Stimulated activated CD4-positive, alpha-beta T cell treated with anti-CD3 and anti-CD28 coated beads, TNF-alpha, amount 100 ng/mL, for 24 hours (primary cell): ENCODE measurements at places on chromosomes 1 and 21.

DNA sequence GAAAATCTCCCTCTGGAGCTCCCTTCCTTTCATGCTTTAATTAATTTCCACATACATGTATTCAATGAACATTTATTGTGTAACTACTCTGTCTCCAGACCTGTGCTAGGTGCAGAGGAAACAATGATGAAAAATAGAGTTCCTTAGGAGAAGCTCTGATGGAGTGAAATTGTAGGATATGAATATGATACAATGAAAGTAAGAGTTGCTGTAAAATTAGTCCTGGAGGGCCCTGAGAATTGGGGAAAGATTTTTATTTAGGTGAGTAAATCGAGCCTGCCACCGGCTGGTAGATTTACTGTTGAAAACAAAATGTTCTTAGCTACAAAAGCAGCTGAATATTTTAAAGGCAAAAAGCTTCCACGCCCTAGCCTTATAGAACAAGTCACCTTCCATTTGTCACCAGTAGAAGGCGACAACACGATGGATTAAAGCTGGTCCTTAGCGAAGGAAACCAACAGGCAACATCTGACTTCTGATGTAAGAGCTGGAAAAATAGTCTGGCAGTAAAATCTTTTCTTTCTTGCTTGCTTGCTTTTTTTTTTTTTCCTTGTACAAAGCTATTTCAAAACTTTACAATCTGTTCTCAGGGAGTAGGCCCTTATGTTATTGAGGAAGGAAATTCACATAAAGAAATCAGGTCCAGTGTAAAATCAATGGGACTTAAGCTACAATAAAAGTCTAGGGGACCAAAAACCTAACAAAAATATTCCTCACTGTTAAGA lies 82.0 kb upstream of the ROR1 start:
- no peak for DNase-seq

DNA sequence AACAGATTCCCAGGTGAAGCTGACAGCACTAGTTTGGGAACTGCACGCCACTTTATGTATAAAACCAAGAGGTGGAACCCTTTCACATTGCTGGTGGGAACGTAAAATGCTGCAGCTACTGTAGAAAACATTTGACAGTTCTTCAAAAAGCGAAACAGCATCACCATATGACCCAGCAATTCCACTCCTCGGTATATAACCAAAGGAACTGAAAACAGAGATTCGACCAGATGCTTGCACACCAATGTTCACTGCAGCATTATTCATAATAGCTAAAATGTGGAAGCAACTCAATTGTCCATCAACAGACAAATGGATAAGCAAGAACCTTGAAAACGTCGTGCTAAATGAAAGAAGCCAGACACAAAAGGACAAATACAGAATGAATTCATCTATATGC lies 17.5 kb downstream of the RSPH1 start:
- no peak for DNase-seq

DNA sequence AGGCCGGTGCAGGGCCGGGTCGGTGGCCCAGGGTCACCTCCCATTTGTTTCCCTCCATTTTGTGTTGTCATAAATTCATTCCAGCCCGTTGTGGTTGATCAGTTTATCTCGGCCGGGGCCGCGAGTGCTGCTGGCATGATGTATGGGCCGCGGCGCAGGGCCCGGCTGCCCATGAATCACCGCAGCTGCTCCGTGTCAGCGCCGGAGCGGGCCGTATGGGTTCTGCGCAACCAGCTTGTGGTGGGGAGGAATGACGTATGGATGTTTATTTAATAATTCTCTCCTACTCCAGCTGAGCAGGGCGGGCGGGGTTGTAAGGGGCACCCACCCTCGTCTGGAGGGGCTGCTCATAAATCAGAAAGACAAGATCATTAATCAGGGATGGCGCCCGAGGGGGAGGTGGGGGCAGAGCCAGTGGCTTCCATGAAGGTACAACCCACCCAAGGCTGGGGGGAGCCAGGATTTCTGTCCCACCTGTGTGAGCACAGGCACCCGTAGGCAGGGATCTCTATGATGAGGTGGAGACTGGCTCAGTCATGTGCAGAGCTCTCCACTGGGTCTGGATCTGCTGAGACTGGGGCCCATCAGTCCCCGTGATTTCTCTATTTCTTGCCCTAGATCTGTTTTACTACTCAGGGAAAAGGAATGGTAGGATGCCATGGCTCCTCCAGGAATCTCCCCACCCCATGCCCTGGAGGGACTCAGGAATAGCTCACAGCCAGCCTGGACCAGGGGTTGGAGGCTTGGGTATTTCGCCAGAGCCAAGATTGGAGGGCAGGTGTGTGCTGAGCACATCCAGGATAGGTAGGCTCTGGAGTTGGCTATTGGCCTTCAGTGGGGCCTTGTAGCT lies 27.8 kb downstream of the TMEM53 start:
- no peak for DNase-seq

DNA sequence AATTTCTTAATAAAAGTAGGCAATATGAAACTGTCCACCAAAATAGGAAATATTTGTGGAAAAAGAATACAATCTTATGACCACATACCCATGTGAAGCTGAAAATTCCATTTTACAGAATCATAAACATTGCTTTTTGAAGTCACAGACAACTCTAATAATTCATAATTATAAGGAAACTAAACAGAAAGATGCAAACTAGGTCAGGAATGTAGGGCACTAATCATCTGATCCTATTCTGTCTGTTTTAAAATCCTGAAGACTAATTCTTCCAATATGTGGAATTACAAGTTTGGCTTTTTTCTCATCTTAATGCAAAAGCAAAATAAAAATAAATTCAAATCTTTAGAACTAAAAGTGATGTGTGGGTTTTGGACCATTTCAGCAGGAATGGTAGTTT lies 528.6 kb downstream of the LTN1 start:
- no peak for DNase-seq

DNA sequence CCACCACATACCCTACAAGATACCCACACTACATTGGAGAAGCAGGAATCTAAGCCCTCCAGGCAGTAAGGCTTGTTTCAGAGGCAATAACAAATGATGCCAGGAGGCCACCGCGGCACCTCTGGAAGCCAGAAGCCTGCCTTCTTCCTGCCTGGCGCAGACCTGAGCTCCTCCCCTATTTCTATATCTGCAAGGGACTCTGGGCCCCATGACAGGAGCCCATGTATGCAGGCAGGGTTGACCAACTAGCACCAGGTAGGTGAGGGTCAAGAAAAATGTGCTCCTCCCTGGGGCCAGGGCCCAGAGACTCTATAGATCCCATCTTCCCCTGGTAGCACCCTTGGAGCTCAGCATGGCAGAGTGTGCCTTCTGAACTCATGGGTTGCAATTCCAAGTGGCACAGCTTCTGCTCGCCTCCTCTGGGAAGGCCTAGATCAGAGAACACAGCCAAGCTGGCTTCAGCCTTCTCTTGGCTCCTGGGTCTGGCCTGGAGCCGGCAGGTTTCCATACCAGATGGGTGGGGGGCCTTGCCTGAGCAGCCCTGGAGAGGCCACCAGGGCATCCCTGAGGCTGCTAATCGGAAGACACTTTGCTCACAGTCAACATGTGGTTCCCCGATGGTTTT lies 85.1 kb downstream of the STUM start:
- no peak for DNase-seq

- DNase-seq: no peak
Observed at GRCh38 chr1:45647248-45648021, 23.6 kb upstream of the CCDC17 start.

- DNase-seq: no peak
Observed at GRCh38 chr1:198604975-198605374, 33.9 kb upstream of the PTPRC start.

GRCh38 chr1:159548126-159548525 lies 12.3 kb upstream of the OR10J5 start:
- DNase-seq: no peak

DNA sequence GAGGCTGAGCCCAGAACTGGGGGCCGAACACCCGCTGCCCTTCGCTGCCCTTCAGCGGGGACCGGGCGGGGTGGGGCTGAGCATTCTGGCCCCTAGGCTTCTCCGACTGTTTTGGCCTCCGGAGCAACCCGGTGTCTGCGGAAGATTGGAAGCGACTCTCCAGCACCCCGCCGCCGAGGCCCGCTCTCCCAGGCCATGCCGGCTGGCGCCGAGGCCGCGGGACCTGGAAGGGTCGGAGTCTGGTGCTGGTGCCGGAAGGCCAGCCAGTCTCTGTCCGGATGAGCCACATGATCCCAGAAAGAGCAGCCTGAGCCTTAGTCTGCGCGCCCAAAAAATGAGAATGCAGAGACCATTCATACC lies 272.0 kb downstream of the FOXD2 start:
- no peak for DNase-seq

DNA sequence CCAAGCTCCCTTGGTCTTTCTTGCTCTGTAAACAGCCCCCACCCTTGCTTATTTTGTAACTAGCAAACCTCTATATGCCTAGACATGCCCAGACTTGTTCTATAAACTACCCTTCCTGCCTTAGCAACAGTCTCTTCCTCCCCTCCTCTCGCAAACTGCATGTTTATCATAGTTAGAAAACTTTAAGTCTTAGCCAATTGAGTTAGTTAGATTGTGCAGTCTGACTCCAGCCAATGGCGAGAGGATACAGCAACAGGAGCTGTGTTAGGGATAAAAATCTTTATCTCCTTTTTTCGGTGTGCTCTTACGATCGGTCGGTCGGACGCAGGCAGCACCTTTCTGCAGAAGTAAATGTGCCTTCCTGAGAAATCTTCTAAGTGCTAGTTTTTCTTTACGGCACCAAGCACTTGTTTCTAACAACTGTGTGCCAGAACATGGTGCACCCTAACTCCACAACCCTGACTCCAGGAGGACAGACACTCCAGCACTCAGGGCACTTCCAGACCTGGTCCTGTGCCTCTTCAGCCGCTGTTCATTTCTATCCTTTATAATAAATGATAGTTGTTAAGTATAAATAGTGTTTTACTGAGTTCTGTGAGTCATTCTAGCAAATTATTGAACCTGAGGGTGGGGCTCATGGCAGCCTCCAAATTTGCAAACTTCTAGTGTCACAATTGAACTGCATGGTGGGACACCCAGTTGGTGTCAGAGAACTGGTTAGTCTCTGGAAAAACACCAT lies 25.7 kb upstream of the GNG4 start:
- DNase-seq: no peak

GRCh38 chr1:204294357-204294756 lies 65.4 kb downstream of the PLEKHA6 start:
- DNase-seq: no peak

DNA sequence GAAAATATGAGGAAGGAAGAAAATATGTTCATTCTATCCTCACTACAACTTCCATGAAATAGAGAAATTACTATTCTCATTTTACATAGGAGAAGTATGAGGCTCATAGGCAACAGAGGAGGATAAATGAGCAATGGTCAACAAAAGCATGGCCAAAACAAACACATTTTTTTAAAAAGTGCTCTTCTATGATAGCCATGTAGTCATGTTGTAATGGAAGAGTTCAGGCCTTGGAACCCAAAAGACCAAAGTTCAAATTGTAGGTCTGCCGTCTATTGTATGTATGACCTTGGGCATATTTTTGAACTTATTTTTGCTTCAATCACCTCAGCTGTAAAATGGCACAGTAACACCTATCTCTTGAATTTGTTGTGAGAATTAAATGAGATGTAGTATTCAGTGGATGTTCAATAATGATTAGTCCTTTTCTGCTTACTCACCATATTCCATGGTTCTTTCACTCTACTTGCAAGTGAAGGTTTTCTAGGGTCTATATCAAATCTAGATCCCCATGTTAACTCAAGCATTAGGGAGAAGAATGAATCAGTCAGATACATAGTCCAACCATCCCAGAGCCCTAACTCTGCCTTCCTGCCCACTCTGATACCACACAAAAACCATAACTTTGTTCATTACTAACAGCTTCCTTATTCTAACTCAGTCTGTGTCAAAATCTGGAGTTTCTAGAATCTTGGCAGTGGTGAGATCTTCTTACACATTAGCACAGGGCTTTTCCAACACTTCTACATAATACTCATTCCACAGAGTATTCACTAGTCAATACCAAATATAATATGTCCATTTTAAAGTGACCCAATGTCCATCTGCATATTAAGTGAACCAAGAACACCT lies 353.2 kb downstream of the PLPP3 start:
- DNase-seq: no peak

DNA sequence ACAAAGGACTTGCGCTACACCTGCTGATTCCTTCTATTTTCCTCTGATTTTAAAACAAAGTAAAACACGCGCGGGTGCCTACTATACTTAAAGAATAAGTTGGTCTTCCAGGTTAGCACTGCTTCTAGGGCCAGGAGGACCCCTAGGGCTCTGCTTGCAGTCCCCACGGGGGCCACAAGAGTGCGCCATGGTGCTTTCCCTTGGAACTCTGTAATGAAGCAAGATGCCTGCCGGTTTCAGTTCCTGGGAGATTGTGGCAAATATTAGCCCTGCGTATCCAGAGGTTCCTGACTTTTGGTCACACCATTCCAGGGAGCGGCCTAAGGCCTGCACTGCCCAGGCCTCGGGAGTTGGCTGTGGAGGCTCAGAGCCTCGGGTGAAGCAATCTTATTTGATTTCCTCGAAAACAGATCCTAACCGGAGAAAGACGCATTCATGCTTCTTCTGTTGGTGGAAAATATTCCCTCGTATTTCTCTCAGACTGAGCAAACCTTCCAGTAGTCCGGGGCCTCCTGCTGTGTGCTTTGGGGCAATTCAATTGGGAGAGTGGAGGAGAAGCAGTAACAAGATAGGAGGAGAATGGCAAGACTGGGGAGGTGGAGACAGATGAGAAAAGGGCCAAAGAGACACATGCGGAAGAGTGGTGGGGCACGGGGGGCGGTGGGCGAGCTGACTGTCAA lies 25.3 kb downstream of the ADAM30 start:
- peak; percentile 16 for DNase-seq

- DNase-seq: no peak
Observed at GRCh38 chr1:38803647-38804046, 55.9 kb downstream of the RRAGC start.

- no peak for DNase-seq
Observed at GRCh38 chr1:193905288-193906085, 719.1 kb upstream of the B3GALT2 start.

DNA sequence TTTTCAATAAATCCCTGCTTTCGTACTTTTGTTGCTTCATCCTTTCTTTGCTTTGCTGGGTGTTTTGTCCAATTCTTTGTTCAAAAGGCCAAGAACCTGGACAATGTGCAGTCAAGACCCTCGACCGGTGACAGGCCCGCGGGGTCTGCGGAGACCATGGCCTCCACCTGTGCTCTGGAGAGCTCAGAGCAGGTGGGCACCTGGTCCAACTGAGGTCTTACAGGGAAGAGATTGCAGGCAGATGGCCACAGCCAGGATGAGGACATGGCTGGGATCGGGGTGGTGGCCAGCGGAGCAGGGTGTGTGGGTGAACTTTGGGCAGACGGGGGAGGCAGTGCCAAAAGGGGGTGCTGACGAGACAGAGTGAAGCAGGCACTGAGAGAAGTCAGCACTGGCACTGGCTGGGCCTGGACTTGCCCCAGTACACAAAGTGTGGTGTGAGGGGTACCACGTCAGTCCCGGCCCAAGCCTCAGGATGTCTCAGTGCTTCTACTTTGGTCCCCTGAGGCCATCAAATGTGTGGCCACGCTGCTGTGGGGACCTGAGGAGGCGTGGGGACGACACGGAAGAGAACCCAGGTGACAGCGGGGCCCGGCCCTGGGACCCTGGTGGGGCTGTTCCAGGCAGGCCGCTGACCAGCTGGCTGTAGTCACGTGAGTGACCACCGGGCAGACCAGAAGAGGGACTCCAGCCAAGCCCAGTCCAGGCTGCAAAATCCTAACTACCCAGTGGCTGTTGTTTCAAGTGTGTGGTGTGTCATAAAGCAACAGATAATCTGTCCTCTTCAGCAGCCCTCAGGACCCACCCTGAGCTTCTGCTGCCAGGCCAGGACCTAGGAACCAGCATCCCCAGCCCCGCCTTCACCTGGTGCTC lies 10.4 kb upstream of the CCDC27 start:
- no peak for DNase-seq
